ENCODE measurements at places on chromosomes 4 and X. TPM values are rescaled to one million over a fixed set of nuclear protein-coding genes. Genes with fewer than 3 reads are reported as not detected.

Gene ATP2B3
- total RNA-seq: not detected

Gene PAGE2B
- total RNA-seq: 1.6 TPM

Gene ARHGEF38
- not detected for total RNA-seq

Gene DMRTC1
- total RNA-seq: 0.21 TPM

Gene OTC
- total RNA-seq: not detected

Gene PF4V1
- not detected for total RNA-seq

DNA sequence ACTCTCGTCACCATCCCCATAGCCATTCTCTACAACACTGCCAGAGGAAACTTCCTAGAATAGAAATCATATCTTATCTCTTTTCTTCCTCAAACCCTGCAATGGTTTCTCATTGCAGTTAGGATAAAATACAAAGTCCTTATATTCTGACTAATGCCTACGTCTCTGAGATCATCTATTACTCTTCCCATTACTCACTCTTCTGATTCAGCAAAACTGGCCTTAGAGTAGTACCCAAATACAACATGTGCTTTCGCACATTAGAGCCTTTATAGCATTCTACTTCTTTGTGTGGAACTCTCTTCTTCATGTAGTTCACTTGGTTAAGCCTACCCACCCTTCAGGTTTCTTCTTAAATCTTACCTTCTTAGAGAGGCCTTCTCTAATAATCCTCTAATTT is 28.0 kb downstream of the LHFPL1 start:
- DNase-seq: no peak

DNA sequence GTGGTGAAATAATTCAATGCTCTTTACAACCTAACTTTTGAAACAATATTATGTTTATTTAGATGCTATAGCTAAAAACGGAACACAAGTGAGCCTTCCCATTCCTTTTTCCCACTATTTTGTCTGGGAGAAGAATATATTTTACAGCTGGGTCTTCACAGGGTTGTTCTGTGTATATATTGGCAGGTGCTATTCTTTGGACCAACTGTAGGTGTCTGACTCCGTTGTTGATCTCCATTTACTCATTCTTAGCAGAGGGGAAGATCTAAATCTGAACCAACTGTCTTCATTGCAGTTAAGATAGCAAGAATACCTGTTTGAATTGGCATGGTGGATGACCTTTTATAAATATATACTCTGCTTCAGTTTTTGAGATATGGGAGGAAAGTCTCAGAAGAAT is 257.4 kb downstream of the CFAP299 start:
- DNase-seq: no peak

DNA sequence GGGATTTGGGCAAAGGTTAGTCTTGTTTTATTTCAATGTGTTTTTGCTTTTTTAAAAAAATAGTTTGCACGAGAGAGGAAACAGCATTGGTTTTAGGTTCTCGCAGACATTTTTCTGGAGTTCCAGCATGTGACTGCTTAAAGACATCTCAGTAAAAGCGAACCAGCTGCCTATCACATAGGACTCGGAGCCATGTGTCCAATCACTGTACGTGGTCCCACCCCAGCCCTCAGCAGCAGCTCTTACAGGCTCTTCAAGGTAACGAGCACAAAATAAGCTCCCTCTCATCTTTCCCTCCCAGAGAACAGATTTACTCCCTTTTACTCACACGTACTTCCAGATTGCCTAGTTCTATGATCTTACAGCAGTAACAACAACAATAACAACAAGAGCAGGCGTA is 68.7 kb downstream of the MCF2 start:
- no peak for DNase-seq

DNA sequence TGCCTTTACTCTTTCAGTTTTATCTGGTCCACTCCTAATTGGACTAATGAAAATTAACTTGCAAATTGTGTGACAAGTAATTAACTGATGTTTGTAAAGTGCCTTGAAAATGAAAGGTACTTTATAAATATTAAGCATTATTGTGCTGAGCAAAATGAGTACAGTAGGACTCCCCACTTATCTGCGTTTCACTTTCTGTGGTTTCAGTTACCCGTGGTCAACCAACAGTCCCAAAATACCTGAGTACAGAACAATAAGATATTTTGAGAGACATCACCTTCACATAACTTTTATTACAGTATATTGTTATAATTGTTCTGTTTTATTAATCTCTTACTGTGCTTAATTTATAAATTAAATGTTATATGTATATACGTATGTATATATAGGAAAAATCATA is 27.4 kb upstream of the JADE3 start:
- no peak for DNase-seq

DNA sequence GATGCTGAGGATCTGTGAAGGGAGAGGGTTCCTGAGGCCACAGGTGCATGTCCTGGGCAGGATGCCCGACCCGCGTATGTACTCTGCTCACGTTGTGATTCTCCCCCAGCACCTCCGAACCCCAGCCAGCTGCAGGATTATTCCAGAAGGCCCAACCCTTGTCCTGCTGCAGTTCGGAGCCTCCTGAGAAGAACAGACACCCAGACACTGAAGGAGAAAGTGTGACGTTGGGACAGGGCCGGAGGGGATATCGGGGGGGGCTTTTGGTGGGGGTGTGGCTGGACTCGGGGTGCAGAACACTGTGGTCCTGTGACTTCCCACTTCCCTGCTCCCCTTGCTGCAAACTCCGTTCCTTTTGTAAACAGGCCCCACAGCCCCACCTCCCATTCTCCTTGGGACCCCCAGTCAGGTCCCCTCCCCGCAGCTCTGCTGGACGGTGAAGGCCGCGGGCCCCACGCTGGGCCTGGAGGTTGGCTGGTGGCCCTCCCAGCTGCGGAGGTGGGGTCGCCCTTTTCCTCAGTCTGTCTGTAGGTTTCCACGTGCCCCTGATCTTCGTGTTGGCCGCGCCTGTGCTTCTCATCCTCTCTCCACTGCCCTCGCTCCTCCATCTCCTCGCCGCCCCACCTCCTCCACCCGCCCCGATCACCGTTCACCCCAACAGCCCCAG is 83.0 kb upstream of the ADRA2C start:
- no peak for DNase-seq

- peak; percentile 3 for DNase-seq
Observed at GRCh38 chrX:136431625-136432024, 56.1 kb upstream of the BRS3 start.

- no peak for DNase-seq
Observed at GRCh38 chrX:57134702-57135101, 2.5 kb downstream of the SPIN2A start.

DNA sequence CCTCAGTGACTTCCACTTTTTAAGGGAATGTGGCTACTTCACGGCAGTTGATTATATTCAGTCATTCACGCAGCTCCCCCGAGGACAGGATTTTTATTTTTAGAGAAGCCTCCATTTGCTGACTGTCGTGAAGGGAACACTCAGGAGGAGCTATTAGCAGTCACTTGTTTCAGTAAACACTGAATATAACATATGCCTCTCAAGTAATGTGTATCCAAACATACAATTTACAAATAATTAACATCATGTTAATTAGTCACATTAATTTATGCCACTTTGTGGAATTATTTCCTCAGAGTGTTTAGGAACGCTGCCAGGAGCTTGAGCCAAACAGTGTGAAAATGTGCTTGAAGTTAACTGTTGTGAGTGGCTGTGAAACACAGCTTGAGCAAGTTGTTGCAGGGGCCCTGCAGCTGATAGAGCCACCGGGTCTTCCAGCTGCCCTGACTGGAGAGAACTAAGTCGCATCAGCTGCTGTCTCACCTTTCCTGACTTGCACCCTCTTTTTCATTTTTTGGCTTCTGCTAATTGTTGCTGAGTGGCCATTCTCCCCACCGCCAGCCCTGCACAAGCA is 245.6 kb downstream of the LDB2 start:
- DNase-seq: no peak
